ENCODE measurements at places on chromosomes 6 and 20.
A peak's percentile ranks its signal among the peaks of the same experiment; 100 is the strongest.

GRCh38 chr6:93453956-93454355 lies 34.6 kb upstream of the EPHA7 start:
- DNase-seq: no peak

DNA sequence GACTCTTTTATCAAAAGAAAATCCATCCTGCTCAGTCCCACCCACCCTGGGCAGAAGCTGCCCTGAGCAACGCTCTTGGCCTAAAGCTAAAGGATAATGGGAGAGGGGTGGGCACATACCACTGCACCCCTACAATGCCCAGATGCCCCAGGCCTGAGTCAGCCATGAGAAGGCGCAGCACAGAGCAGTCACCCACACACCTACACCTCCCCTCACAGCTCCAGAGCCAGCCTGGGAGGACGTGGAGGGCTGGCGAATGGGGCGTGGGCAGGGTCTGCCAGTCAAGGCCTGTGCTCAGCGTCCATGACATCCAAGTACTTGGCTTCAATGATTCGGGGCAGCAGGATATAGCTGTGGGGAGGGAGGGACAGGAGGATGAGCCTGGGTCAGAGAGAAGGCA lies 11.5 kb downstream of the SLC4A11 start:
- no peak for DNase-seq

DNA sequence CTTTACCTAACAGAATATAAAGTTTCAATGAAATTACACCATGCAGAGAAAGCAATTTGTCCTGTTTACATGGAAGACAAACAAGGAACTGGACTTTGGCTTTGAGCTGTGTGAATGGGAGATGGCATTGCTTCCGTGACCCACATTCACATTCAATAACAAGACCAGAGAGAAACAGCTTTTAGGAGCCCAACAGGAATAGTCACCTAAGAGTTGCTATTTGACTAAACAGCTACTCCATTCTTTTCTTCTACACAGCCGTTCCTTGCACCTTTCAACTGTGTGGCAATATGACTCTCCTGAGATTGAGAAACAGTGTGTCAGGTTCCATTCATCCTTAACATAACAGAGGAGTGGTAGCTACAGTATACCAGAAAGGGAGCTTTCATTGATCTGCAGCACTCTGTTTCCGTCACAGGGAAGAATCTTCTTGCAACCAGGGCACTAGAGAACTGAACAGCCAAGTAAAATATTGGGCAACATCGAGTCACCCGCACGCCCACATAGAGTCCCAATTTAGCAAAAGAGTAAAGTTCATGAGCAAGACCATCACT lies 355.1 kb downstream of the HAO1 start:
- no peak for DNase-seq

- DNase-seq: no peak
Observed at GRCh38 chr20:17610566-17611289, 40.9 kb downstream of the DSTN start.

GRCh38 chr20:43161716-43162115 lies 28.0 kb downstream of the PTPRT start:
- no peak for DNase-seq

- DNase-seq: no peak
Observed at GRCh38 chr6:389622-390021, 1.9 kb upstream of the IRF4 start.

DNA sequence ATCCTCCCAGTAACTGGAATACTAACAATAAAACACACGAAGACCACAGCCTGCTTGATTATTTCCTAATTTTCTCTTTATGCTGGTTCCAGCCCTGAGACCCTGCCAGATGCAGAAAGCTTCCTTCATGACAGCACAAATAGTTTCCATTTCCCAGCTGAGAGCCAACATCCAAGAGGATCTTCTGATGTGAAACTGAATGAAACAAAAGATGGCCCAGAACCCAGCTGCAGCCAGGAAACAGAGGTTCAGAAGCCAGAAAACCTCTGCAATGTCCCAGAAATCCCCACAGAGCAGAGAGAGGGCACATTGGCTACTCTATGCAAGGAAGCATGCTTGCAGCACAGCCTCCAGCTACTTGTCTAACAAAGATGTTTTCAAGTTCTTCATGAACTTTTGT lies 61.8 kb upstream of the PLEKHG1 start:
- DNase-seq: no peak

- DNase-seq: no peak
Observed at GRCh38 chr6:118784641-118785164, 109.2 kb upstream of the ASF1A start.

DNA sequence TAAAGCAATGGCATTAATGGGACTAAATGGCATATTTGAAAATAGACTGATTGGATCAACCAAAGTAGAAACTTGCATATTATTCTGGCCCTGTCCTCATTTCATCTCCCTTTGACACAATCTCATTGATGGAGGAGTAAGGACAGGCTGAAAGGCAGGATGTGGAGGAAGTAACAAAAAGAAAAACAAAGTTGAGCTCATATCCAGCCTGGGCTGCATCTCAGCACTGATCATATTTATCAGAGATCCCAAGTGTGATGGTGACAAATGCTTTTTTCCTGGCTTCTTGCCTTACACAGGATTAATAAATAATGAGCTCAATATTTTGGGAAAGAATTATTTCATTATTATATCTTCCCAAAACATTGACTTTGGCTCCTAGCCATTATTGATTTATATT lies 622.7 kb downstream of the CD109 start:
- DNase-seq: no peak

DNA sequence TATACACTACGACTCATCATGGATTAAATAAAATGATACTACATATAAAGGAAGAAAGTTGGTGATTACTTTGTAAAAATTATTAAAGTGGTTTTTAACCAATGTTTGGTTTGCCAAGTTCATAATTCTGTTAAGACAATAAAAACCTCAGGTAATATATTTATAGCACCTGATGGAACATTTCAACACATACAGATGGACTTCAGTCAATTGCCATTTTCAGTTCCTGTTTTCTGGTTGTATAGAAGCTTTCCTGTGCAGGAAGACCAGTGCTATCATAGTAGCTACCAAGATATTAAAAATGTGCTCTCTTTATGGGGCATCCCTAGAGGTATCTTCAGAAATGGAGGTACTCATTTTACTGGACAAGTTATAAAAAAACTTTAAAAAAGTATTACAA lies 1686.4 kb downstream of the GRIK2 start:
- DNase-seq: no peak

GRCh38 chr6:37005061-37005810 lies at the start of gene FGD2:
FGD2 (plus strand) TSS chr6:37005655; CDS start chr6:37005818, 163 bp downstream.
- no peak for DNase-seq

DNA sequence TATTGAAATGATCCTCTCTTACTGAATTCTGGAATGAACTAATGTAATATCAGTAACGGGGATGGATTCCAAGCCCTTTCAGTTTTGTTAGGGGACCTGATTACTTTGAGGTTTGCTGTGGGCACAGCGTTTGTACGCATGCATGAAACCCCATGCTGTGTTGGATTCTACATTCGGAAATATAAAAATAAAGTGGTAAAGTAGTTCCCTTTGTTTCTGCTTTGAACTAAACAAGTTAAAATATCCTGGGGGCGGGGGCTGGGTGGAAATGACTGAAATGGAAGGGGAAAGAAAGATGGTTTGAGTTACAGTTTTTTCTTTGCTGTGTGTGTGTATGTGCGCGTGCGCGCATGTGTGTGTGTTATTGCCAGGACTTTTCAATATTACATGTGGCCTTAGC lies 196.5 kb upstream of the OPRM1 start:
- no peak for DNase-seq

GRCh38 chr6:19851241-19852089 lies 14.3 kb downstream of the ID4 start:
- peak; percentile 84 for DNase-seq

DNA sequence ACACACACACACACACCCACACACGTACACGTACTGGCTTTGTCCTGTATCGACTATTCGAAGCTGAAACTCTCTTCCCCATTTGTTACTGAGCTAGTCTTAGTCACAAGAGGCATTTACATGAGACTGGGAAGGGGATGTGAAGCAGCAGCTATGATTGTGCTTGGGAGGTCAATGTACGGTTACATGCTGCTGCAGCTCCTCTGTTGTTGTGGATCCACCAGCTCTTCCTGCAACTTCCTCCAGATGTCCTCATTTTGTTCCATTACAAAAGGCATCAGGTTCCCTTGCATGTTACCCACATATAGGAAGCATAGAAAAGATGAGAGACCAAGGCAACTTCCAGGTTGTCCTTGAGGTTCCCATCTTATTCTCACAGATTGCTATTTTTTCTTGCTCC lies 612.4 kb upstream of the IMPG1 start:
- DNase-seq: peak; percentile 24

GRCh38 chr6:146803601-146804000 lies 204.8 kb downstream of the ADGB start:
- no peak for DNase-seq

DNA sequence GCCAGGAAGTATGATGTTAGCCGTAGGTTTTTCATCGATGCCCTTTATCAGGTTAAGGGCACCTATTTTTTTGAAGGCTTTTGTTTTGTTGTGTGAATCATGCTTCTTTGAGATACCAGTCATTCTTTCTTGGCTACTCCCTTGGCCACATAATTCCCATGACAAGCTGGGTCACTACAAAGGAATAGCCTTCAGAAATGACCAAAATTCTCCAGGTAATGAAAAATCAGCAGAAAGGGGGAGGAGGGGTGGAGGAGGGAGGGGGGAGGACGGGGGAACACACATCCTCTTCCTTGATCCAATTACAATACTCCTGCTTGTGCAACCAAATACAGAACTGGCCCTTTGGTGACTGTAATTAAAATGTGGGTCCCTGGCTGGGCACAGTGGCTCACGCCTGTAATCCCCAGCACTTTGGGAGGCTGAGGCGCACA lies 21.7 kb upstream of the TGM2 start:
- no peak for DNase-seq

DNA sequence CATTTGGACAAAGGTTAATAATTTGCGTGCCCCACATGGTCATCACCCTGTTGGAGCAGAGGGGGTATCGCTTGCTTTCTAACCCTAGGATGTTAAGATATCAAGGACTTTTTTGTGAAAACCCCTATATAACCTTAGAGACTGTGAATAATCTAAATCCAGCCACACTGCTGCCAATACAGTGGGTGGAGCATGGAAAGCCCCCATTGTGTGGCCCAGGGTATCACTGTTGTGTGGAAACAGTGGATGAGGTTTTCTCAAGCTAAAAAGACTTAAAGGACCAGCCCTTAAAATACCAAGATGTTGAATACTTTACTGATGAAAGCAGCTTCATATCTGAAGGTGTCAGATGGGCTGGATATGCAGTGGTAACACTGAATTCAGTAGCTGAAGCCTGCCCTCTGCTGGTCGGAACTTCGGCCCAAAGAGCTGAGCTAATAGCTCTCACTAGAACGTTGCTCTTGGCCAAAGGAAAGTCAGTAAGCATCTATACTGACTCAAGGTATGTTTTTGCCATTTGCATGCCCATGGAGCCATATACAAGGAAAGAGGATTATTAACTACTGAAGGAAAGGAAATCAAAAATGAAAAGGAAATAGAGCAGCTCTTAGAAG lies 695.2 kb downstream of the PHF3 start:
- DNase-seq: peak; percentile 60

DNA sequence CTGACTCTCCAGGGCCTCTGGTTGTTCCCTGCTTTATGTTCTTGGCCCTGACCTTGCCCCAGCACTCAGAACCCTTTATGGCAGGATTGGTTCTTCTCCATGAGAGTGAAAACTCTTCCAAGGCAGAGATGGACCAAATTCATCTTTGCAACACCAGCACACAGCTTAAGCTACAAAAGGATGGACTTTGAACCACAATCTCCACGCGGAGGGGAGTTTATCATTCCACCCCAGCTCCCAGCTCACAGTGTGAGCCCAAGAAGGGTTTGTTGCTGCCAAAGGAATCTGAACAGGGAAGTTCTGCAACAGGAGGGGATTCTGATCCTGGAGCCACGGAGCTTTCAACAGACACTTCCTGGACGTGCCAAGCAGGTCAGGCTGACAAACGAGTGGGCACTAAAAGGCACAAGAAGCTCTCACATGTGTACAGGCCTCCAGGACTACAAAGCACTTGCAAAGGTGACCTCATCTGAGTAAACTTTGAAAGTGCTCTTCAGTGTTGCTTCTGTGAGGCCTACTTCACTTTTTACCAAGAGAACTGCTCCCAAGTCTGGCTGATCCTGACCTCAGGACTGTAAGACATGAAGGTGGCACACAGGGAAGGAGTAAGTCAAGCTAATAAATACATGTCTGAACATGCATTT lies 8.9 kb downstream of the FITM2 start:
- DNase-seq: no peak

- DNase-seq: no peak
Observed at GRCh38 chr20:34163307-34163706, 51.3 kb upstream of the EIF2S2 start.

DNA sequence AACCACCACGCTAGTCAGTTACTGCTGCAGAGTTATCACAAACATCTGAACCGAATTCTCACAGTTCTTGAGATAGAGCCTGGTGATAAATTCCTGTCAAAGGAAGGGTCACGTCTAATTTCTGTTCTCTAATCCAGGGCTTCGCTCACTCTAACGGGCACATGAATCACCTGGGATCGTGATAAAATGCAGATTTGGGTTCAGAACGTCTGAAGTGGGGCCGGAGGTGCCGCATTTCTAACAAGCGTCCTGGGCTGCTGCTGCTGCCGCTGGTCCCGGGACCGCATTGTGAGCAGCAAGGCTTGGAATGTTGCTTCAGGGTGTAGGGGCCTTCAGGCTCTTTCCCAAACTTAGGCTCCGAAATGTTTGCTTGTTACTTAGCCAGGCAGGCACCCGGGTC lies 264.1 kb downstream of the CDC5L start:
- DNase-seq: no peak

- no peak for DNase-seq
Observed at GRCh38 chr6:31547727-31548543, 527 bp downstream of the NFKBIL1 start.

- no peak for DNase-seq
Observed at GRCh38 chr6:120675886-120676285, 658.4 kb downstream of the TBC1D32 start.

- DNase-seq: no peak
Observed at GRCh38 chr6:4271761-4272470, 136.5 kb upstream of the ECI2 start.

- peak; percentile 84 for DNase-seq
Observed at GRCh38 chr6:119349361-119350201, at the start of gene MAN1A1. MAN1A1 (minus strand) TSS chr6:119349761; CDS start chr6:119349065, 696 bp downstream.

Data from fibroblast of skin of back (primary cell).